ENCODE measurements at places on chromosomes 5 and 9. TPM values are rescaled to one million over a fixed set of nuclear protein-coding genes. Genes with fewer than 3 reads are reported as not detected.

GRIN3A gene
- 0.03 TPM for total RNA-seq

RACK1 gene
- total RNA-seq = 4,589 TPM

- no peak for DNase-seq
Measured at GRCh38 chr9:101434998-101435397, 576 bp downstream of the ALDOB start.

DNA sequence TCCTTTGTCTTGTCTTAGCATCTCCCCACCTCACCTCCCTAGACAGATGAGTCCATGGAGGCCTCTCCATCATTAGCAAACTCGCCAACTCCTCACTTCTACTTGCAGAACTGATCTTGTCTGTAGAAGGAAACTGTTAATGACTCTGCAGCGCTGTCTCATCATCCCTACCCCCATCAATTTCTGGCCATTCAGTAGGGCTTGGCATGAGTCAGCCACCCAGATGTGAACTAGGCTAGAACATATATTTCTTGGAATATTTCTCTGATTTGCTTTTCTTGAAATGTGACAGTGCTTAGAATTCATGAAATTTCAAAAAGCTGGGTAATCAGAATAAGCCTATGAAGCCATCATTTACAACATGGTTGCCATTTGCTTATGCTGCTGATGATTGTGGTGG, 1125.0 kb upstream of the DMAC1 start:
- DNase-seq = no peak

GRCh38 chr5:116575326-116576052, 866 bp upstream of the SEMA6A start:
- DNase-seq = peak; percentile 62

DNA sequence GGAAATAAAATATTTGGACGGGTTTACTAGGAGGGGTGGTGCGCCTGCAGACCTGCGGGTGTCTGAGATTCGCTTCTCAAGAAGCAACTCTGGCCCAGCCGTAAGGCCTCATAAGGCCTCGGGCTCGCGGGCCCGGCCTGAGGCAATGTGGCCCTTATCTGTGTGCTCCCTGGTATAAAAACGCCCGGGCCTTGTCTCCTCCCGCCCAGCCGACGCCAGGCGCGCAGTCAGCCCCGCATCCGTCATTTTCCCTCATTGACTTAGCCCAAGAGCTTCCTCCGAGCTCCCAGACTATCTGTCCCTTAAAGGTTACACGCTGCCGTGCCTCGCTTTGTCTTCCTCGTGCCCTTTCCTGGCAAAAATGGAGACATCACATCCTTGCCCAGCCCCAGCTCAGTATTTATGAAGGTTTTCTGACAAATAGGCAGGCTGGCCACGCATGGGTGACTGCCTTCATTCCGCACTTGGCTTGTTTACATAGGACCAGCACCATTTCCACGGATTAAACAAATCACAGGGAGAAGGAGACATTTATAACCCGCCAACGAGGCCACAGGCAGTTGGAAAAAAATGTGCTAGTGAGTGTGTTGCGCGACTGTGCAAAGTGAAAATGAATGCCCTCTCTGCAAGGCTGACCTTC, 74.5 kb upstream of the TBCA start:
- DNase-seq = peak; percentile 62

Measured in GM23338 (cell line).